ENCODE measurements at places on chromosomes 13 and 19.
A peak's percentile ranks its signal among the peaks of the same experiment; 100 is the strongest.

DNA sequence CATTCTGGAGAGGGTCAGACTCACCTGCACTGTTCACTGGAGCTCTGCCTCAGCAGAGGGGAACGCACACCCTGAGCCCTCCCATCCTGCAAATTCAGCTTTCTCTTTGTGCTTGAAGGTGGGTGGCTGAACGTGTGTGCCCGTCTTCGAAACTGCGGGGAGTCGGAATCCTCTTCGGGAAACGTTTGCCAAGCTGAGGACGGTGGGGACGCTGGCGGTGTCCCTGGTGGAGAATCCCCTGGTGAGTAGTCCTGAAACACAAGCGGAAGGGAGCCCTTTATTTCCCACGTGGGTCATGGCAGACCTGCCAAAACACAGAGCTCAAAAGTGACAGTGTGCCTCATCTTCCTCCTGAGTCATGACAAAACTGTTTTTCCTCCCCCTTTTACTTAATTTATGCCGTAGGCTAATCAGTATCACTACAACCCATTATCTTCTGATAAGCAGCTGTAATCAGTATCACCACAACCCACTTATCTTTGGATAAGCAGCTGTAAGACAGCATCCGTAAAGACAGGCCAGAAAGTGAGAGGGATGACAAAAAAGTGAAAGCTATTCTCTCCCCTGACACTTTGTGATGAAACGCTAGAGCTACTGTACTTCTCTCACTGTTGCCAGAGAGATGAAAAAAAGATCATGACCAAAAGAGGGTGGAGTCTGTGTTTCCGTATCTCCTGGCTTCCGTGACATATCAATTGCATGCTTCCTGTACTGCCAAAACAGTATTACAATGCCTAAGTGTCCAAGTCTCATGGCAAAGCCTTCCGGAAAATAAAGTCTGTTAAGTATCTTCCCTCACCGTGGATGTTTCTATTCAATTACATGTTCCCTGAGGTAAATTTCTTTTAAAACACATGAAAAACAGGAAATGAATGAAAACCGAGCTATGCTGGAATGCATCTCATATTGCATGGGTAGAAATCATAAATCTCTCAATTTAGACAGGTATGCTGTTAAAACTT is 155.5 kb downstream of the TBC1D4 start:
- peak; percentile 33 for DNase-seq

- DNase-seq = no peak
Measured at GRCh38 chr13:20426766-20427448, 98.8 kb downstream of the CRYL1 start.

GRCh38 chr13:40304391-40304790 is 362.1 kb downstream of the FOXO1 start:
- no peak for DNase-seq

DNA sequence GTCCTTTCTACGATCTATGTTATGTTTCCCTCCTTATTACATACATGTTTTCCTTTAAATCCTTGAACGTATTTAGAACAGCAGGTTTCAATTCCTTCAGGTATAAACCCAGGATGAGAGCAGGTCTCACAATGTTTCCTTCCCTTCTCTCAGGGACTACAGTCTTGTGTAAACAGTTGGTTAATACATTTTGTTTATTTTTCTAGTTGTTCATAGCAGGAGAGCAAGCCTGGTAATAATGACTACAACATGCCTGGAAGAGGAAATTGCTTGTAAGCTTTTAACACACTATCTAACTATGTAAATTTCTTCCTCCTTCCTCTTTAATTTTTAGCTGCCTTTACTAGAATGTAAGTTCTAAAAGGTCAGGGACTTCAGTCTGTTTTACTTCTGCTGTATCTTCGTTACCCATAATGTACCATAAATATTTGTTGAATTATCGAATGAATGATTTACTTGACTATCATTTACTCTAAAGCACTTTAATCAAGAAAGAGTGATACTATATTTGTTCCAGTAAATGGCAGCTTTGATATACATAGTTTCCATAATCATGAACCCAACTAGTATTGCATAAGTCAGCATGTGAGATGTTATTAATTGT is 28.9 kb upstream of the TNFRSF19 start:
- DNase-seq = no peak

DNA sequence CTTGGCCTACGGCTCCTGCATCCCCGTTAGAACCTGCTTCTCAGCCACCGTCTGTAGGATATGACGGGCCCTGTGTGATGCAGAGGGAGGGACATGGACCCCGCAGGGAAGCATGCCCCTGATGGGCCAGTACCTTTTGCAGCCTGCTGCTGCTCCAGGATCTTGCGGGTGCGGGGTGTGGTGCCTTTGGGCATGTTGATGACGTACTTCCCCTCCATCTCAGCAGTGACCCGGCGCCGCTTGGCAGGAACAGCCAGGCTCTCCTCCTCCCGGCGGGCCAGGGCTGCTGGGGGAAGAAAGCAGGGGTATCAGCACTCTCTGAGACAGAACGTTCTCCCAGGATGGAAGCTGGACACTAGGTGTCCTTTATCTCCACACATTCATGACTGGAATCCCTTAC is 22.0 kb downstream of the C19orf47 start:
- no peak for DNase-seq

- no peak for DNase-seq
Measured at GRCh38 chr19:11337080-11337479, 2.4 kb downstream of the RAB3D start.

DNA sequence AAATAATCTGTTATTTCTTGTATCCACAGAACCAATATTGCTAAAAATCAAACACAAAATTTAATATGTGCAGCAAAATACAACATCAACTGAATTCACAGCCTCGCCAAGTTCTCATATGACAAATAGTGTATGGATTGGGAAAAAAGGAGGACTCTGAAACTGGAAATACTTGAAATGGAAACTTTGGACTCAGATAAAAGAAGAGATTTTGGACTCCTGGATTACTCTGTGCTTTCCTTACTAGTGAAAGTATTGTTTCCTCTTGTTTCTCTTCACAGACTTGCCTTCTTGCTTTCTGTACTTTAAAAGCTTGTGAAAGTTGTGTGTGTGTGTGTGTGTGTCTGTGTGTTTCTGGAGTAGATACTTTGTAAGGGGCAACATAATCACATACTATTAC is 1596.3 kb downstream of the PCDH9 start:
- DNase-seq = no peak

GRCh38 chr19:31500197-31500830 is 151.1 kb upstream of the TSHZ3 start:
- no peak for DNase-seq

GRCh38 chr13:59458908-59459579 is 704.7 kb downstream of the DIAPH3 start:
- DNase-seq = no peak

GRCh38 chr13:43647471-43647870 is 139.3 kb downstream of the ENOX1 start:
- DNase-seq = no peak

DNA sequence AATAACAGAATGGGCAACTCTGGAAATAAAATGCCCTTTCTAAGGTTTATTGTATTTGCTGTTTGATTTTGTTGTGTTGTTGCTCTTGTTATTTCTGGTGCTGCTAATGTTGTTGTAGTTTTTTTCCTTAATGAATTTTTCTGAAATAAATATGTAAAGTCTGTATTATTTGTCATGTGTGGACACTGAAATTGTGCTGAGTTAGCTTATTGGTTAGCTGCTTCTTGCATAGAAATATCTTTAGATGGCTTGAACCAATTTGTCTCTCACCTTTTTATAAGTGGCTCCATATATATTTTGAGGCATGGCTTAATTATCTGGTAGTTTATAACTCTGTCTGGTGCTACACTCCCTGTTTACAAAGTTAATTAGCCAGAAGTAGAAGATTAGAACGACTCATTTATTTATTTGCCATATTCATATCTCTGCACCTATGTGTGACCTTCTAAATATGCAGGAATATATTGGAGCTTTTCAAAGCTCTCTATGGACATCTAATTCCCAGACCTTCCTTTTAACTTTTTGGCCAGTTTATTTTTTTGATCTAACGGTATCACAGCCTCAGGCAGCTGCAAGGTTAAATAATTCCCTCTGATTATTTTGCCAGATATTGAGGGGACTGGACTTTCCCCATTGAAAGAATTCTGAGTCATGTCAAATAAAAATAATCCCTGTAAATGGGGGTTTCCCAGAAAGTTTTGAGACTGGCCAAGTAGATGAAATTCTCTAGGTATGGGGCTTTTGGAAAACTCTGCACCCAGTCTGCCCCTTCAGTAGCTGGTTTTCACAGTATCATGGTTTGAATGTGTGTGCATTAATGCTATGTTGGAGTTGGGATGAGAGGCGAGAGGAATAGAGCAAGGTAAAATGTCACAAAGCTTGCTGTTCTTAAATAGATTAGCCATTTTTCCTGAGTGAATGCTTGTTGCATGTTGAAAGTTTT is 1331.7 kb upstream of the MIR17HG start:
- DNase-seq = no peak

All from activated CD4-positive, alpha-beta T cell treated with anti-CD3 and anti-CD28 coated beads, Interleukin-2, amount 50 U/mL, for 4 hours (primary cell).